ENCODE measurements at places on chromosomes 4 and X.

DNA sequence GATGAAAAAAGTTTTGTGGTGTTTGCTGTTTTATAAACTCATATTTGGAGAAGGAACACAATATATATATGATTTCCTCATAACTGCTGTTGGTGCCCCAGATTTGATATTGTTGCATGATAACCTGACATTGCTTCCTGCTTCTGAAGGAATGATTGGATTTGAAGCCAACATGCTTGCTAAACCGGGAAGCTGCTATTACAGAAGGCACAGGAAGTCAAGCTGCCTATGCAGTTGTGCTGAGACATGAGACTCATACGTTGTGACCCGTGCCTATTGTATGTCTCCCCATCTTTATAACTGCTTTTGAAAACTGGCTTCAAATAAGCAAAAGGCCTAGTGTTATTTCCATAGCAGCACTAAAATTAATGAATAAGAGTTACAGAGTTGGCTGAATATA lies 32.9 kb downstream of the GAB1 start:
- no peak for DNase-seq

DNA sequence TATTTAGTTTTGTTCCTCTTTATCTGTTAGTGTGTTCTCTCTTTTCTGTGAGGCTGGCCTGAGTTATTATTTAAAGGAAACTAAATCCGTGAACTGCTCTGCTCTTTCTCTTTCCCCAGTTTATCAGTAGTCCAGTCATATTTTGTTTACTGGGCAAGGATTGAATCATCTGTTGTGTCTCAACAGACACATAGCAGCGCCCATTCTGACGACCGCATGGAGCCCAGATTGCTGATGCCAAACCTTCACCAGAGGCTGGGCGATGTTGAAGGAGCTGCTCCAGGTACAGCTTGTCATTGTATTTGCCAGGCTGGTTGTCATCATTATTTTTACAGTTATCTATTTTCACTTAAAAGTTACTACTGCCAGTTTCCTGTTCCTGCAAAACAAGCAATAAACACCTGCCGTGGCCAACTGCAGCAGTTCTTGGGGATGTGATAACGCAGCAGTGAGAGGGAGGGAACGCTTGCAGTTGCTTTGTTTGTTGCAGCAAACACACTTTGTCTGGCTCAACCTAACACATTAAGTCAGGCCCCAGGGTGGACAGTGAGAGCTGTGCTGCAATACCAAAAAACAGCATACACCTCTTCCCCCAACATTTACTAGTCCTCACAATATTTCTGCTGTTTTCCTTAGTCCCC lies 10.1 kb downstream of the REELD1 start:
- no peak for DNase-seq

- DNase-seq, result no peak
Observed at GRCh38 chrX:13569479-13570260, at the start of gene EGFL6. TSS of gene EGFL6 (plus strand) at chrX:13569601. CDS start at chrX:13569862, 261 bp downstream.

DNA sequence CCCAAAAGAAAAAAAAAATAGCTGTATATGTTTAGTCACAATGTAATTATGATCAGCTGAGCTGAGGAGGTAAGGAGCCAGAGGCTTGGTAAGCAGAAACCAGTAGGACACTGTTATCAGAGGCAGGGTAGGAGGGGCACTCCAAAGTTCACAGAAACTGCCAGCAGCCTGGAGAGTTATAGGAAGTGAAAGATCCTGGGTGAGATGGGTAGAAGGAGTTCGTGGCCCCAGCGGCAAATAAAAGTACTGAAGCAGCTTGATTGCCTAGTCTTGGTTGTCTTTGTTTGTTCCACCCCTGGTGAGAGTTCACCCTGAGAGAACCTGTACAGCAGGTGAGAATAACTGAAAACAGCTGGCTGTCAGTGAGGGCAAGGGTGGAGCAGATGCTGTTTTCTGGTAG lies 340.8 kb downstream of the ADGRL3 start:
- no peak for DNase-seq

DNA sequence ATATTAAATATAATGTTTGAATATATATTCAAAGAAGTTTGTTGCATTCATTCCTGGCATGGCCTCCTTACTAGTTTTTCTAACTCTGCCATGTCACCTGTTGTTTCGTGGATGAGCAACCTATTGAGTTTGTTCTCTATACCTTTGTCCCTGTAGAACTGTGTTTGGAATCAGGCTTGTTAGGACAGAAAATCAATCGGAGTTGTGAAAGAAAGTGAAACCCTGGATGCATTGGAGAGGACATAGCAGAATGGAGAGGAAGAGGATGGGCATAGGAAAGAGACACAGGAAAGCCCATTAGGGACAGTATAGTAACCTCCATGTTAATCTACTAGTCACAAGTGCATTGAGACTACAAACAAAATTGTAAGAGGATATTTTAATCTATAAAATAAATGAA lies 31.2 kb downstream of the ANK2 start:
- DNase-seq, result no peak

- no peak for DNase-seq
Observed at GRCh38 chr4:6992728-6993677, 50.2 kb upstream of the TADA2B start.

GRCh38 chrX:107750263-107750662 lies 25.3 kb downstream of the TSC22D3 start:
- no peak for DNase-seq

DNA sequence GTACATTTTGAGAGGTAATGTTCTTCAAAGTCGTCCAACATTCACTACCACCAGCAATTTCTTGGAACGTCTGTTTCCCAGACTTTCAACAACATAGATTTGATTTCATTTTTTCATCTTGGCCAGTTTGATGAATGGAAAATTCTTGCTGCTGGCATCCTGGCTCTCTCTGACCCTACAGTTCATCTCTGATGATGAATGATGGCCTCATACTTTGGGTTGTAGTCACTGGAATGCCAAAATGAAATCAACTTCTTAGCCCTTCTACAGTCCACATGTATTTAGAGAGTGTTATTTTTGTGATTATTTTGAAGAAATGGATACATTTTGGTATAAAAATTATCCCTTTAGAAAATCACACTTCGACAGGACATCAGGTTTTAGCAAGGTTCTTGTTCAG lies 8.8 kb downstream of the CHST7 start:
- DNase-seq, result no peak

DNA sequence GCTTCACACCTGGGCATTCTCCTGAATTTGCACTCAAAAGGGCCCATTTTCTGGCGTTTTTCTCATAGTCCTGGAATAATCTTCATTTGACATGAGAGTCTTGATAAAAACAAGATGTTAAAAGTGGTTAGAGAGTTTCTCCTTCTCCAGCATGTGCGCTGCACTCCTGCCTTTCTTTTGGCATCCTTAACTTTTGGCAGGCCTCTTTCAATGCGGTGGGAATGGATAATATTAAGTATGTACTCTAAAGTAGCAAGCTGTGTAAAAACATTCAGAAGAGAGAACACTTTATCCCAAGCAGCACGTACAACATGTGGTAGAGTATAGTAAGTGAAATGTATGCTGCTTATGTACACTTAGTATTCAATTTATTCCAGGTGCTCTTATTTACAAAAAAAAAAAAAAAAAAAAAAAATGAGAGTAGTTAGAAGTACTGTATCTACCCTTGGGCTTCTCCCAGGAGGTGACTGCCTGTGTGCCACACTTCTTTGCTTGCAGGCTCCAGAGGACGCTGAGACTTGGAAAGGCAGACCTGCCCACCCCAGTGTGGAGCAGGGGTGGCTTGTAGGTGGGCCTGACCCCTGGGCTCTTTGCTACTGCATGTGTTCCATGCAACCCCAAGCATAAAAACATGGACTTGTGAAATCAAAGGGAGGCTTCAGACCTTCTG lies 3.9 kb downstream of the FGF2 start:
- DNase-seq, result no peak

- DNase-seq, result no peak
Observed at GRCh38 chrX:135295944-135296305, 13.4 kb upstream of the ETDC start.

- no peak for DNase-seq
Observed at GRCh38 chrX:136115904-136116297, 31.4 kb upstream of the FHL1 start.

Data from activated T-cell treated with anti-CD3 and anti-CD28 coated beads for 1 hour (primary cell).